ENCODE measurements at places on chromosomes 1 and 21. TPM values are rescaled to one million over a fixed set of nuclear protein-coding genes. Genes with fewer than 3 reads are reported as not detected.

DNA sequence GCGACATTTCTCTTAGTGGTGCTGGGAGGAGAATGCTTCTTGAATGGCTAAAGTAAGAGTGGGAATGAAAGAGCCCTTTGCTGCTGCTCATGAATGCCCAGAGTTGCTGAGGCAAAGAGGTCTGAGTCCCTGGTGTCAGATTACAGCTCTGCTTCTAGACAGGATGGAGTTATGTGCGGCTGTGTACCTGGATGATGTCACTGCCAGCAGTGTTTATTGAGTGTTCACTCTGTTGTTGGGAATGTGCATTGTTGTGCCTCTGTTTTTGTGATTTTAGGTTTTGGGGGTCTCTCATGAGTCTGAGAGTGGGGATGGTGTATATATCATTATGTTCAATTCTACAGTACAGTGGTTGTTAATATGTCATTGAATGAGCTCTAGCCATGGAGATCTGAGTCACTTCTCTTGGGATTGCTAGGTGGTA is 2.7 kb downstream of the CDC14A start:
- no peak for DNase-seq

GPR37L1 gene
- not detected for total RNA-seq

NGF gene
- total RNA-seq, result 16.2 TPM

ARL8A gene
- 15.0 TPM for total RNA-seq

CCDC28B gene
- 7.4 TPM for total RNA-seq

DNA sequence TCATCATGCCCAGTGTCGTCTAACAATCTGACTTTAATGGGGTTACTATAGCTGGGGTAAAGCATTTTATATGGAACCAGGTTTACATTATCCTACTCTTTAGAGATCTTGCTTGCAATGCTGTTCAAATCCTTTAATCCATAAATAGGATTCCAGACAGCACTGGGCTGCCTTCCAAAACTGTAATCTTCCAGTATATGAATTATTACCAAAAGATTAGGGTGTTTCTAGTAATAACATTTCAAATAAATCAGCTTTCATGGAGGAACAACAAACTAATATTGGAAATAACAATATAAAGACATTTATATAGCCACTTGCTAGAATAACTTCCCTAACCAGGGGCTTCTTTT is 88.6 kb upstream of the PLXNA2 start:
- DNase-seq, result no peak

GRCh38 chr1:207873055-207873890 is 37.7 kb downstream of the CD34 start:
- no peak for DNase-seq

All from uterus (tissue), 4 donors.